Activated naive CD8-positive, alpha-beta T cell treated with anti-CD3 and anti-CD28 coated beads for 36 hours (primary cell): ENCODE measurements at places on chromosomes 11 and 22. TPM values are rescaled to one million over a fixed set of nuclear protein-coding genes. Genes with fewer than 3 reads are reported as not detected.

OR2AG1 gene
- total RNA-seq = not detected

GTSE1 gene
- 37.3 TPM for total RNA-seq

POU2AF3 gene
- not detected for total RNA-seq

RASL10A gene
- total RNA-seq = 0.58 TPM

OR56A1 gene
- total RNA-seq = not detected

ARL2 gene
- 114 TPM for total RNA-seq

INS gene
- total RNA-seq = not detected

JHY gene
- 3.1 TPM for total RNA-seq

NPAS4 gene
- not detected for total RNA-seq

CCDC73 gene
- total RNA-seq = 0.20 TPM

ADAMTS15 gene
- not detected for total RNA-seq

DRD4 gene
- total RNA-seq = 0.26 TPM

UPK3A gene
- total RNA-seq = not detected

GGT1 gene
- 11.1 TPM for total RNA-seq

SCT gene
- total RNA-seq = not detected

APOA5 gene
- not detected for total RNA-seq

BCO2 gene
- 0.41 TPM for total RNA-seq

CSF2RB gene
- total RNA-seq = 0.31 TPM

TTLL8 gene
- not detected for total RNA-seq

DDI1 gene
- not detected for total RNA-seq

MPZL2 gene
- 18.8 TPM for total RNA-seq

STK33 gene
- 3.8 TPM for total RNA-seq

UCP2 gene
- 180 TPM for total RNA-seq

MOGAT2 gene
- total RNA-seq = not detected

TEX12 gene
- 0.25 TPM for total RNA-seq

GLB1L2 gene
- total RNA-seq = 9.3 TPM

SLC6A5 gene
- not detected for total RNA-seq

CCDC89 gene
- not detected for total RNA-seq

OR2AG2 gene
- total RNA-seq = 0.08 TPM

CEND1 gene
- total RNA-seq = 0.94 TPM

TRIM51 gene
- total RNA-seq = not detected

PRG3 gene
- total RNA-seq = not detected

RIC3 gene
- 9.4 TPM for total RNA-seq

MPPED2 gene
- 0.62 TPM for total RNA-seq

CFAP300 gene
- total RNA-seq = not detected

GNG3 gene
- not detected for total RNA-seq

GGT5 gene
- total RNA-seq = not detected

C11orf65 gene
- total RNA-seq = 1.4 TPM

CASP4 gene
- 51.8 TPM for total RNA-seq

CHRNA10 gene
- 1.5 TPM for total RNA-seq

HSD17B12 gene
- total RNA-seq = 56.0 TPM

CYB561A3 gene
- 41.6 TPM for total RNA-seq
